ENCODE measurements at places on chromosomes 2 and 18.
A peak's percentile ranks its signal among the peaks of the same experiment; 100 is the strongest.

GRCh38 chr2:127093648-127094210 lies 13.2 kb downstream of the BIN1 start:
- DNase-seq, result no peak

- DNase-seq, result no peak
Measured at GRCh38 chr2:57182916-57183315, 863.7 kb upstream of the VRK2 start.

DNA sequence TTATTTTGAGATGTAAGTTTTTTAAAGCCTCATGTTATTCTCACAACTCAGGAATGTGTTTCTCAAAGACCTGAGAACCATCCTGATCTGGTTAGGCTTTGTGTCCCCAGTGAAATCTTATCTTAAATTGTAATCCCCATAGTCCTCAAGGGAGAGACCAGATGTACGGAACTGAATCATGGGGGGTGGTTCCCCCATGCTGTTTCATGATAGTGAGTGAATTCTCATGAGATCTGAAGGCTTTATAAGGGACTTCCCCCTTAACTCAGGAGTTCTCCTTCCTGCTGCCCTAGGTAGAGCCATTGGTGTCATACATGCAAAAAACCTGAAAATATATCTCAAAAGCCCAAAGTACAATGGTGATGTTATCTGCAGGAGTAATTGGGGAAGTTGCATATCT lies 836.7 kb downstream of the CBLN2 start:
- DNase-seq, result no peak

GRCh38 chr2:237701859-237702390 lies 74.5 kb downstream of the LRRFIP1 start:
- no peak for DNase-seq

- no peak for DNase-seq
Measured at GRCh38 chr2:70712916-70713315, 55.1 kb downstream of the ADD2 start.

GRCh38 chr2:112474844-112475486 lies 7.0 kb upstream of the TTL start:
- no peak for DNase-seq

- no peak for DNase-seq
Measured at GRCh38 chr2:28662468-28663181, 89.0 kb upstream of the PPP1CB start.

- DNase-seq, result no peak
Measured at GRCh38 chr18:78971511-78972245, 7.9 kb upstream of the SALL3 start.

GRCh38 chr2:121228521-121228920 lies 56.5 kb downstream of the TFCP2L1 start:
- DNase-seq, result no peak

DNA sequence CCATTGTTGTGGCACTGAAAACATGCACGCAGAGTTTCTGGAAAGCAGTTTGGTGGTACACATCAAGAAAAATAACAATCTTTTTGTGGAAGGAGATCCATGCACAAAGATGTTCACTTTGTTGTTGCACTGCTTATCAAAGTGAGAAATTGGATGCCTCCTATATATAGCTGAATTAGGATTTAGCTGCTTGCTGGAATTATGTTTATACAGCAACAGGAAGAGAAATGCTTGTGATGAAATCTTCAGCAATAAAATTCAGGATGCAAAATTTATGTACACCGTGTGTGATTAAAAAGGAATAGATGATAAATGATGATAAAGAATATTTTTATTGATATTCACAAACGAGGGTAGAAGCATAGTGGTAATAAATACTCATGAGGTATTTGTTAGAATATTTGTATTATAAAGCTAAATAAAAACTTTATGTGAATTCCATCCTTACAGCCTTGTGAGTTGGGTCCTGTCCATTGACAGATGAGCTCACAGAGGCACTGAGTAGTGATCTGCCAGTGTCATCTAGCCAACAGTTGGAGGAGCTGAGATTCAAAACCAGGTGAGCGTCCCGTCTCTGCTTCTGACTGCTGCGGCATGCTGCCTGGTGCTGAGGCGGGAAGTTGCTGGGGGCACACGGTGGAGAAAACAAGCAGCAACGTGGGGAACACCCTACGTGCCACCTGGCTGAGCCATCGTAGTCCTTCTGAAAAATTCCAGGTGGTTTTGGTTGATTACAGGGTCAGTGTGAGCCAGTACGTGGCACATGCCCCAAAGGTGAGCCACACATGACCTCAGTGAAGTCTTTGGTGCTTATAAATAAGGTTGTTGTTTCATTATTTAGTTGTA lies 80.2 kb downstream of the ASAP2 start:
- DNase-seq, result no peak

DNA sequence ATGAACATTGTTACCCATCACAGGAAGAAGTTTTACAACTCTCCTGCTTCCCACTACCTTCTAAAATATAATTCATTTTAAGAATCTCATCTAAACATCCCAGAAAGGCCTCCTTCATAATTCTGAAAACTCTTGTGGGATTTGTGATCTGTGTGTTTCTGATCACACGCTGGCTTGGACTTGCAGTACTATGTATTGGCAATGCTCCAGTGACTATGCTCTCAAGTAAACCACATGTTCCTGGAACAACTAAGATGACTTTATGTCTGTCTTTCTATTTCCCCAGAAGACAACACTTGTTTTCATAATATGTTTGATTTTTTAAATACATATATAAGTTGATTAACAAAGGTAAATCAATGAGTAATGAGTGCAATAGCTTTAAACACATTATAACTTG lies 376.6 kb upstream of the NETO1 start:
- no peak for DNase-seq

- DNase-seq, result no peak
Measured at GRCh38 chr2:99373144-99373543, 36.0 kb downstream of the EIF5B start.

GRCh38 chr18:30556112-30556511 lies 486.4 kb downstream of the DSC3 start:
- no peak for DNase-seq

GRCh38 chr18:79367989-79368388 lies 27.7 kb upstream of the NFATC1 start:
- DNase-seq, result peak; percentile 52

GRCh38 chr2:235171550-235172031 lies 219.8 kb downstream of the SH3BP4 start:
- DNase-seq, result no peak

GRCh38 chr2:16252891-16253290 lies 312.5 kb downstream of the MYCN start:
- no peak for DNase-seq

- no peak for DNase-seq
Measured at GRCh38 chr18:46715062-46715461, 41.8 kb downstream of the ST8SIA5 start.

- no peak for DNase-seq
Measured at GRCh38 chr2:86039178-86039962, 66.3 kb downstream of the POLR1A start.

- no peak for DNase-seq
Measured at GRCh38 chr18:76993573-76993972, 139.0 kb downstream of the MBP start.

GRCh38 chr18:63604791-63605567 lies 17.8 kb downstream of the SERPINB13 start:
- no peak for DNase-seq

DNA sequence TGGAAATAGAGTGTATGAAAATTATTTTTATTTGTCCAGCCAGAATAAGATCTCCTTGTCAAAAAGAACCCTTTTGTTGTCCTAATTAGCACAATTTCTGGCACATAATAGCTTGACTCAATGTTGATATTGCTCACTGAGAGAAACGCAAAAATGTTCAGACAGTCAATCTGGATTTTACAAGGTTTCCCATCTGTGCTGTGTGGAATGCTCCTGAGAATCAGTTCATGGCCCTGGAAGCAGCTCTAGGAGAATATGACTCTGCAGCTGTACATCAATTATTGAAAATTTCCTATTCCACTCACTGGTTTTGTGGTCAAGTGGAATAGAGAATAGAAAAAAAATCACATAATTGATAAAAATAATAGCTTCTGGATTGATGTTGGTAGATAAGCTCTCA lies 1582.9 kb upstream of the NXPH2 start:
- DNase-seq, result no peak

GRCh38 chr2:237694415-237695194 lies 67.2 kb downstream of the LRRFIP1 start:
- no peak for DNase-seq
